ENCODE measurements at places on chromosomes 3 and 15. TPM values are rescaled to one million over a fixed set of nuclear protein-coding genes. Genes with fewer than 3 reads are reported as not detected.
A peak's percentile ranks its signal among the peaks of the same experiment; 100 is the strongest.

DNA sequence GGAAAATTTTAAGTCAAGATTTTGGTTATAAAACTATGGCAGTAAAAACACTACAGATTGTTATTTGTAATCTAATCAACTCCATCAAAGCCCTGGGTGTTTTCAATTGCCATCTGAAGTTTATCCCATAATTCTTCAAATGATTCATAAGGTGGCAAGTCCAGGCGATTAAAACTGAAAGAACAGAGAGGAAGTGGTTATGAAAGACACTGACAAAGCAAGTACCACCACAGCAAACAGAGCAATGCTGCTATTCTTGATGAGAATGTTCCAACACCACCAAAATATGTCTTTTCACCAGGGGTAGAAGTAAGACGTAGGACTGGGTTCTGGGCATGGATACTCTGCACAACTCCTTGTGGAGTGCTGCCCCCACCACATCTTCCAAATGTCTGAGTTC, 86.9 kb upstream of the PRTG start:
- H3K36me3 ChIP-seq, result no peaks in the 10 kb centered on the region
- DNase-seq, result no peak
- H3K27me3 ChIP-seq, result no peaks in the 10 kb centered on the region
- no peak overlapping the region for H3K27ac ChIP-seq
- no peaks in the 10 kb centered on the region for H3K4me1 ChIP-seq

- DNase-seq, result no peak
- peaks cover 6% of the 10 kb centered on the region for H3K4me1 ChIP-seq
- H3K4me3 ChIP-seq, result no peak overlapping the region
- H3K36me3 ChIP-seq, result no peaks in the 10 kb centered on the region
- no peaks in the 10 kb centered on the region for H3K27me3 ChIP-seq
- no peak overlapping the region for H3K27ac ChIP-seq
These were observed 19.9 kb downstream of the LOXL1 start for GRCh38 chr15:73946046-73946721.

DNA sequence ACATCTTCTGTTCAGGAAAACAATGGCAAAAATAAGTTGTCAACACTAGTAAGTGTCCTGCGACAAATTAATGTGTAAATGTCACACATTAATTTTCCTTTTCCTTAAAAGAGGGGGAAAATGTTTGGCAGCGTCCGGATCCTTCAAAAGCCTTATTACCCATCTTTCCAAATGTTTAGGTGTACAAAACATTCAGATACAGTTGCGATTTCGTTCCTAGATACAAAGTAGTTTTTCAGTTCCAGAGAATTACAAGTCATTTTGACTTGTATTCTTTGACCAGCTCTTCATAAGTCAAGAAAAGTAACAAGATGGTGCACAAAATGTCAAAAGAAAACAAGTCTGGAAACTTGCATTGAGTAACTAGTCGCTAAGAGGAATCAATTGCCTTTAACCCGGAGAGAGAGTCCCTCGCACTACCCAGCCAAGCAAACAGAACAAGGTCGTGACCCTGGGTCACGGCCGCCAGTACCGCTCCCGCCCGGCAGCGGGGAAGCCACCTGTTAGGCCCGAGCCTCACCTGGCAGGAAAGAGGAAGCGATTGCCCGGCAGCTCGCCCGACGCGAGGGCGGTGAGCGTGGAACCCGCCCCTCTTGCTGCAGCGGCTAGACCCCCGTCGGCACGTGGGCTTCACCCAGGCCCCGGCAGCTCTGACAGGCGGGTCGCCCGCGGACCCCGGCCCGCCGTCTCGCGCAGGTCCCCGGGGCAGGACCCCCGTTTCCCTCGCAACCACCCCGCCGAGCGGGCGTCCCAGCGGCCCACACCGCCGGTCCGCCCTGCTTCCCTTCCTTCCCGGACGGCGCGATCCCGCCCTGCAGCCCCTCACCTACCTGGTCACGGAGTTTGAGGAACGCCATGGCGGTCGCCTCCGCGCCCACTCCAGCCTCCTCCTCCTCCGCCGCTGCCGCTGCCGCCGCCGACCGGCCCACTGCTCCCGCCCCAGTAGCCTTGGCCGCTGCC, 61.0 kb upstream of the ANKRD28 start:
- H3K4me1 ChIP-seq, result no peaks in the 10 kb centered on the region
- H3K36me3 ChIP-seq, result no peaks in the 10 kb centered on the region
- peak overlapping the region; percentile 72 for H3K4me3 ChIP-seq
- H3K27ac ChIP-seq, result peak overlapping the region; percentile 54

GRCh38 chr3:69712933-69713332, 26.3 kb upstream of the MITF start:
- no peaks in the 10 kb centered on the region for H3K4me1 ChIP-seq
- no peak overlapping the region for H3K27ac ChIP-seq
- H3K36me3 ChIP-seq, result no peaks in the 10 kb centered on the region
- DNase-seq, result no peak

GRCh38 chr15:38600236-38600635, 35.6 kb upstream of the RASGRP1 start:
- DNase-seq, result no peak
- H3K27me3 ChIP-seq, result no peaks in the 10 kb centered on the region
- H3K36me3 ChIP-seq, result no peaks in the 10 kb centered on the region
- H3K4me3 ChIP-seq, result no peak overlapping the region

DNA sequence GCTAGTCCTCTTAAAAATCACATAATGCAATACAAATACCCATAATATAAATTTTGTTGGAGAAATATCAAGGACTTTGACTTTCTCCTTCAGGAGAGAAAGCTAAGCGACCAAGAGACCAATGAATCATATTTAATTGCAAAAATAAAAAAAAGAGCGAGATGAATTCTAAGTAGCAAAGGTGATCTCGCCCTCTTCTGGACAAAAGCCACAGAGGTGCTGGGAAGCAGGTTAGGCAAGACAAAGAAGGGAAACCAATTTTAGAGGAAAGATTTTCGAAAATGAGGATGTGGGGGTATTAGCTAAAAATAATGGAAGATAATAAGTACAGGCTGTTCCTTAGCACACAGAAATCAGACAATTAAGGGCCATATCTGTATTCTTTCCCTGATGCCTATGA, 111.4 kb upstream of the PLAAT1 start:
- H3K27ac ChIP-seq, result no peak overlapping the region
- H3K27me3 ChIP-seq, result peaks cover 3% of the 10 kb centered on the region
- no peaks in the 10 kb centered on the region for H3K4me1 ChIP-seq
- no peak overlapping the region for H3K4me3 ChIP-seq
- no peak for DNase-seq
- no peaks in the 10 kb centered on the region for H3K36me3 ChIP-seq

Gene SCG5
- total RNA-seq, result 3.9 TPM

Gene LRRC31
- total RNA-seq, result not detected

Gene METTL6
- total RNA-seq, result 34.2 TPM

Gene SCAANT1
- total RNA-seq, result not detected

GRCh38 chr15:70856177-70856883, 2.4 kb upstream of the LARP6 start:
- no peak overlapping the region for H3K27ac ChIP-seq
- peaks cover 4% of the 10 kb centered on the region for H3K4me1 ChIP-seq
- DNase-seq, result no peak
- H3K36me3 ChIP-seq, result no peaks in the 10 kb centered on the region

Gene SMCO1
- not detected for total RNA-seq

- H3K27me3 ChIP-seq, result peaks cover 25% of the 10 kb centered on the region
- no peak overlapping the region for H3K4me3 ChIP-seq
- no peak for DNase-seq
These were observed 11.5 kb upstream of the PCSK6 start for GRCh38 chr15:101500865-101501551.

Gene TMEM212
- not detected for total RNA-seq

GRCh38 chr3:23648996-23649395, 156.8 kb upstream of the UBE2E1 start:
- no peak overlapping the region for H3K4me3 ChIP-seq
- H3K36me3 ChIP-seq, result no peaks in the 10 kb centered on the region
- H3K27ac ChIP-seq, result no peak overlapping the region
- H3K4me1 ChIP-seq, result peaks cover 5% of the 10 kb centered on the region
- peak; percentile 51 for DNase-seq

DNA sequence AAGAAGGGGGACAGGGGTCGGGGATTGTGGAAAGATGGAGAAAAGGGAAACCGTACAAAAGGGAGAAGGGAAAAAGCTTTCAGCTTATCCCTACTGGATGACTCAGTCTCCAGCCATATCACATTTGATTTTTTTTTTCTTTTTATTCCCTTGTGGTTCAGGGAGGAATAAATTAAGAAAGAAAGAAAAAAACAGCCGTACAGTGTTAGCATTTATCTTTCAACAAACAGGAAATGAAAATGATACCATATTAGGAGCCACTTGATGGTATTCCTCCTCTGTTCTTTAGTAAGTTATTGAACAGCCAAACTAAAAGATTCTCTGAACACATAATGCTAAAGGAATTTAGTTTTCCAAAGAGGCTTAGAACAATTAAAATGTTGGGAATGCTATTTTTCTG, 594.4 kb downstream of the FOXP1 start:
- no peaks in the 10 kb centered on the region for H3K27me3 ChIP-seq
- no peak overlapping the region for H3K4me3 ChIP-seq
- no peak for DNase-seq
- no peak overlapping the region for H3K27ac ChIP-seq
- peaks cover 16% of the 10 kb centered on the region for H3K4me1 ChIP-seq

DNA sequence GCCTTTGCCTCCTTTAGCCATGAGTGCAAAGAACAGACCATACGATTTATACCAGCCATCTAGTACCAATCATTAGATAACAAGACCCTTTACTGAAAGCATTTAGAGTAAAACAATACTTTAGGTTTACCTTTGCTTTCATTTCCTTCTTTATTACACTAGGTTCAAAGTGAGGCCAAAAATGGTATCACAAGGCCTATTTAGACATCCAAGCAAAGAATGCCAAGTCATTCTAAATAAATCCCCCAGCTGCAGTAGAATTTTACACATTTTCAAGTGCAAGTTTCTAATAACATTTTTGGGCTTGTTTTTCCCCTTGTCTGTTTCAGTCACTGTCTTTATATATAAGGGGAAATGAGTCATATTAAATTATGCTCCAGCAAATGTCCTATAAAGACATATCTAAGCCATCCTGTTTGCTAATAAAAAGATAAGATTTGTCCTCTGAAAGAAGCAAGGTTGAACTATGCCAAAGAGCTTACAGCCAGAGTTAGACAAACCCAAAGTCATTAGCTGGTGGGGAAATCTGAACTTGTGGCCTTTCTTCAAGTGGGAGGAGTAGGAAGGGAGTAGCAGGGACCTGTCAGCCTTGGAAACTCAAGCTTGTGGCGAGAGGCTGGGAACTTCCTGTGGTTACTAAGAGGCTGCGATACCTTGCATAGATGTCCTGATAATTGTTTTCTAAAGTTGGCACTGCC, 232.7 kb downstream of the MECOM start:
- no peak overlapping the region for H3K27ac ChIP-seq
- no peaks in the 10 kb centered on the region for H3K4me1 ChIP-seq
- H3K36me3 ChIP-seq, result no peaks in the 10 kb centered on the region
- H3K27me3 ChIP-seq, result no peaks in the 10 kb centered on the region
- no peak for DNase-seq
